ENCODE measurements at places on chromosomes 4 and X. TPM values are rescaled to one million over a fixed set of nuclear protein-coding genes. Genes with fewer than 3 reads are reported as not detected.

Gene SPANXN4
- polyA plus RNA-seq = not detected

Gene AR
- polyA plus RNA-seq = 0.09 TPM

Gene USP26
- not detected for polyA plus RNA-seq

Gene NPY2R
- polyA plus RNA-seq = not detected

- no peak overlapping the region for H3K27ac ChIP-seq
- no peak overlapping the region for H3K4me3 ChIP-seq
- DNase-seq = no peak
- no peaks in the 10 kb centered on the region for H3K4me1 ChIP-seq
- H3K36me3 ChIP-seq = no peaks in the 10 kb centered on the region
Measured at GRCh38 chr4:157052429-157053040, 23.4 kb upstream of the GLRB start.

GRCh38 chrX:145099204-145099603 is 148.1 kb upstream of the SPANXN1 start:
- no peaks in the 10 kb centered on the region for H3K4me1 ChIP-seq
- no peaks in the 10 kb centered on the region for H3K27me3 ChIP-seq
- no peaks in the 10 kb centered on the region for H3K36me3 ChIP-seq
- no peak overlapping the region for H3K27ac ChIP-seq
- no peak for DNase-seq

- no peak overlapping the region for H3K27ac ChIP-seq
- peaks cover 24% of the 10 kb centered on the region for H3K36me3 ChIP-seq
- H3K27me3 ChIP-seq = no peaks in the 10 kb centered on the region
- DNase-seq = no peak
- H3K4me1 ChIP-seq = peaks cover 11% of the 10 kb centered on the region
Measured at GRCh38 chr4:8219236-8219635, 20.1 kb downstream of the SH3TC1 start.

DNA sequence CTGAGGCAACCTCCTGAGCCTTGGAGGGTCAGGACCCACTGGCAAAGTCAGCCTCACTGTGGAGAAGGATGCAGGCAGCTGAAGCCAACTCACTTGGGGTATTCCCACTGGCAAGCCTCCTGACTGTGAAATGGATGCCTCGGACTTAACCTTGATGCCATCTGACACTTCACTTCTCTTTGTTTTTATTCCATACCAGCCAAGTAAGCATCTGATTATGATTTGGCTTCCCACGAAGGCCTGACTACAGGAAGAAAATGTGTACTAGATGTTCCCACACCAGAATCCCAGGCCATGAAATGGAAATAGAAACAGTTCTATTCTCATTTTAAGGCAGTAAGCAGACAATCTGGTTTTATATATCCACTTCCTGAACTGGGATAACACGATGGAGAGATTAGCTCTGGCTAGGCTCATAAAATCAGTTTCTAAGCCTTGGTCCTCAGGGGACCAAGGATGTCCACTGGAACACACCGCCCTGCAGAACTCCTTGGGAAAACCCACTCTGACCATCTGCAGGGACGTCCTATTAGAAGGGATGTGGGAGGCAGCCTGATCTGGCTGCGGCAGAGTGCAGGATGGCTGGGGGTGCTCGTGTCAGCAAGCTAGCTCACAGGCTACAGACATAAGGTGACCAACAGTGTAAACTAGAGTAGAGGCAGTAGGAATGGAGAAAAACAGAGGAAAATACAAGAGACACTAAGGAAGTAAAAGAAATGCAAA is 89.3 kb downstream of the TSPAN5 start:
- no peaks in the 10 kb centered on the region for H3K4me1 ChIP-seq
- no peak overlapping the region for H3K4me3 ChIP-seq
- no peak for DNase-seq
- H3K27me3 ChIP-seq = no peaks in the 10 kb centered on the region
- no peaks in the 10 kb centered on the region for H3K36me3 ChIP-seq

GRCh38 chr4:6526156-6526555 is 48.8 kb upstream of the MAN2B2 start:
- peaks cover 2% of the 10 kb centered on the region for H3K27me3 ChIP-seq
- no peak overlapping the region for H3K4me3 ChIP-seq
- no peaks in the 10 kb centered on the region for H3K36me3 ChIP-seq
- no peak for DNase-seq

GRCh38 chr4:4854649-4855295 is 4.7 kb upstream of the MSX1 start:
- H3K27me3 ChIP-seq = peaks cover 8% of the 10 kb centered on the region
- H3K4me1 ChIP-seq = no peaks in the 10 kb centered on the region
- no peak for DNase-seq
- no peak overlapping the region for H3K27ac ChIP-seq
- no peak overlapping the region for H3K4me3 ChIP-seq

DNA sequence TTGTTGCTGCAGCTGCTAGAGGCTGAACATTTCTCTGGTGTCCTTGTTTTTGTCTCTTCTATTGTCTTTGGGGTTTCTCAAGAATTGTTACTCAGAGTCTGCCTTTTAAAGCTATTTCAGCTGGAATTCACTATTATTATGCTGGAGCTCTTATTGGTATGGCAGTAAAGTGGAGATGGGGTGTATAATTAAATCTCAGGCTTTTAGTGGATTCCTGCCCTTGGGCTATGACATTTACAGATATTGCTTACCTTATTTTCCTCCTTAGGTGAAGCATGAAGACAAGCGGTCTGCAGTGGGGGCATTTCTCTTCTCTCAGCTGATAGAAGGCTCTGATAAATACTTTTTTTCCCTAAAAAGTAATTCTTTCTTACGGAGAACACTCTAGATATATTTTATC is 1656.6 kb upstream of the IGFBP7 start:
- no peak overlapping the region for H3K27ac ChIP-seq
- no peaks in the 10 kb centered on the region for H3K36me3 ChIP-seq
- no peak overlapping the region for H3K4me3 ChIP-seq
- H3K4me1 ChIP-seq = no peaks in the 10 kb centered on the region

All from GM12878 (cell line).